ENCODE measurements at places on chromosomes 1 and 21.

DNA sequence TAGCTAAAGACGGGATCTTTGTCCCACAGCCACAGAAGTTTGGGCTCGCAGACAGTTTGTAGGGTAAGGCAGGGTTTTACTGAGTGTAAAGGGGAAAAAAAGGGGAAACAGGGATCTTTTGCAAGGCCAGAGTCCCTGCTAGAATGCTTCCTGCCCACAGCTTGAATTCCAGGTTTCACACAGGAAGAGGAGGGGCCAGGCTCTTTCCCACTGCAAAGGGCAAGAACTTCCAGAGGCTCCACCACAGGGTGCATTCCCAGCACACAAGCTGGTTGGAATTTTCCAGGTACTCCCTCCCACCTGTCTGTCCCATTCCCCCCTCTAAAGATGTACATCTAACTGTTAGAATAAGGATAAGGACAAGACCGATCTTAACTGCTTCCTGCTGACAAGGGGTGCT lies 1126.9 kb downstream of the KCNT2 start:
- DNase-seq, result no peak

- no peak for DNase-seq
These were observed 24.6 kb downstream of the KCNC4 start for GRCh38 chr1:110234691-110235090.

GRCh38 chr21:33027401-33028286 lies 1.9 kb downstream of the OLIG2 start:
- DNase-seq, result no peak

- no peak for DNase-seq
These were observed 27.2 kb upstream of the CAPZB start for GRCh38 chr1:19512545-19512944.

GRCh38 chr1:42368096-42368795 lies 12.3 kb upstream of the RIMKLA start:
- DNase-seq, result no peak

GRCh38 chr1:172145656-172146055 lies 274.8 kb upstream of the C1orf105 start:
- no peak for DNase-seq

DNA sequence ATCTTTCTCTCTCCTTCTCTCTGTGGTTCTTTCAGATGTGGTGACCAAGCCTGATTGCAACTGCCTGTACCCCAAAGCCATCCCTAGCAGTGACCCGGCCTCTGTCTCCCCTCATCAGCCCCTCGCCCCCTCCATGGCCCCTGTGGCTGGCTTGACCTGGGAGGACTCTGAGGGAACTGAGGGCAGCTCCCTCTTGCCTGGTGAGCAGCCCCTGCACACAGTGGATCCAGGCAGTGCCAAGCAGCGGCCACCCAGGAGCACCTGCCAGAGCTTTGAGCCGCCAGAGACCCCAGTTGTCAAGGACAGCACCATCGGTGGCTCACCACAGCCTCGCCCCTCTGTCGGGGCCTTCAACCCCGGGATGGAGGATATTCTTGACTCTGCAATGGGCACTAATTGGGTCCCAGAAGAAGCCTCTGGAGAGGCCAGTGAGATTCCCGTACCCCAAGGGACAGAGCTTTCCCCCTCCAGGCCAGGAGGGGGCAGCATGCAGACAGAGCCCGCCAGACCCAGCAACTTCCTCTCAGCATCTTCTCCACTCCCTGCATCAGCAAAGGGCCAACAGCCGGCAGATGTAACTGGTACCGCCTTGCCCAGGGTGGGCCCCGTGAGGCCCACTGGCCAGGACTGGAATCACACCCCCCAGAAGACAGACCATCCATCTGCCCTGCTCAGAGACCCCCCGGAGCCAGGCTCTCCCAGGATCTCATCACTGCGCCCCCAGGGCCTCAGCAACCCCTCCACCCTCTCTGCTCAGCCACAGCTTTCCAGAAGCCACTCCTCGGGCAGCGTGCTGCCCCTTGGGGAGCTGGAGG lies 12.7 kb downstream of the CSF1 start:
- DNase-seq, result no peak

- DNase-seq, result no peak
These were observed 251.9 kb upstream of the LRRC7 start for GRCh38 chr1:69315823-69316222.

DNA sequence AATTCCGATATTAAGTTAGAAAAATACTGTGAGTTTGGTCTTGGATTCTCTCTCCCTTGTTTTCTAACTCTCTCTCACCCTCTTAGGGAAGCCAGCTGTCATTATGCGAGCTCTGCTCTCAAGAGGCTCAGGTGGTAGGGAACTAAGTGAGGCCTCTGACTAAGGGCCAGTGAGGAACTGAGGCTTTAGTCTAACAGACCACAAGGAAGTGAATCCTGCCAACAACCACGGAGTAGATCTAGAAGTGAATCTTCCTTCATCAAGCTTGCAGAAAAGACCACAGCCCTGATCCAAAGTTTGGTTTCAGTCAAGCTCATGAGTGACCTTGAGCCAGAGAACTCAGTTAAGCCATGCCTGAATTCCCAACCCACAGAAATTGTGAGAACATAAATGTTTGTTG lies 180.1 kb upstream of the PRMT6 start:
- DNase-seq, result no peak

DNA sequence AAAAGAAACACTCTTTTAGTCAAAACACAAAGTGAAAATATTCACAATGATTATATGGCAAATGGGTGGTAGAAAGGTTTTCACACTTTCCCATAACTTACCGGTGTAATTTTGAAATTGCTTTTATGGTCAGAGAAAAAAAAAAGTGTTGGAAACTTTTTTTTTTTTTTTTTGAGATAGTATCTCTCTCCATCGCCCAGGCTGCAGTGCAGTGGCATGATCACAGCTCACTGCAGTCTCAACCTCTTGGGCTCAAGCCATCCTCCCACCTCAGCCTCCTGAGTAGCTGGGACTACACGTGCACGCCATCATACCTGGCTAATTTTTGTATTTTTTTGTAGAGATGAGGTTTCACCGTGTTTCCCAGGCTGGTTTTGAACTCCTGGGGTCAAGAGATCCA lies 3.3 kb downstream of the IFNGR2 start:
- DNase-seq, result no peak

- DNase-seq, result no peak
These were observed 836 bp upstream of the FBLIM1 start for GRCh38 chr1:15757575-15758342.

- no peak for DNase-seq
These were observed 25.9 kb downstream of the KCNA2 start for GRCh38 chr1:110580244-110580643.

DNA sequence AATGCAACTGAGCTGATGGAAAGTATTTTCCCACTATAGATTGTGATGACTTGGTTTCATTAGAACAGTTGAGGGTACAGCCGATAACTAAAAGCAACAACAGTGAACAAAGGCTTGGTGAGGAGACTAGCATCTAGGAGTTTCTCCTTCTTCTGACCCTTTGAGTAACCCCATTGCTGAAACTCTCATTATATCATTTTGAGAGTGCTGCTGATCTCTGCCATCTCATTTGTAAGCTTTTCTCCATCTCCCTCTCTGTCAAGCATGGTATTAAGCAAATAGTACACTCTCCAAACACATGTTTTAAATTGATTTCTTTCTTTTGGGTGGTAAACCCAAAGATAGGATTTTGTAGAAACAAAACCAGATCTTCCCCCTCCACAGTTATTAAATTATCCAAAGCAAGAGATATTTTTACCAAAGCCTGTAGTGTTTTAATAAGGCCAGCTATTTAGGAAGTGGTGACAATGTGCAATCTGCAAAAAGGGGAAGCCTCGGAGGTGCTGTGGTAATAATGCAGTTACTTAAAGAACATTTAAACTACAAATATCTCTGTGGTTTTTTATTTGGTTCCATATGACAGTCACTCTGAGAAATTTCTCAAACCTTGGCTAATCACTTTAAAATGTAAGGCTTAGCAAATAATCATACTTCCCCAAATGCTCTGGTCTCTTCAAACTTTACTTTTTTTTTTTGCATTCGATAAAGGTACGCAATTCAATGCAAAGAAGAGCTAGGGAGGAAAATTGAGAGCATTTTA lies 287.5 kb downstream of the HLX start:
- no peak for DNase-seq

- DNase-seq, result no peak
These were observed 14.0 kb downstream of the DNALI1 start for GRCh38 chr1:37570528-37571334.

DNA sequence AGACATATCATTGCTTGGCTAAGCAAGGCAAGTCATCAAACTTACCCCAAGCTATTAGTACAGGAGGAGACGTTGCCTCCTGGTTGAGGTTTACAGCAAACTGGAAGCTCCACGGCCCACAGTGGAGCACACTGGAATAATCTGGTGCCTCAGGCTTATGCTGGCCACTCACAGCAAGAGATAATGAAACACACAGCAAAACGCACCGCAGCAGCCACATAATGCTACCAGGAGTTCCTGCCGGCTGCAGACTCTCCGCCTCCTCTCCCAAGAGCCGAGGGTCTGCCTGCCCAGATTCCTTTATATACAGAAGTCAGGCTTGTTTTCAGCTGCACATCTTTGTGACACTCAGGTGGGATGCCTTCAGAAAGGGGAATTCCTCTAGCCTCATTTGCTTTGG lies 306 bp downstream of the ZP4 start:
- no peak for DNase-seq

DNA sequence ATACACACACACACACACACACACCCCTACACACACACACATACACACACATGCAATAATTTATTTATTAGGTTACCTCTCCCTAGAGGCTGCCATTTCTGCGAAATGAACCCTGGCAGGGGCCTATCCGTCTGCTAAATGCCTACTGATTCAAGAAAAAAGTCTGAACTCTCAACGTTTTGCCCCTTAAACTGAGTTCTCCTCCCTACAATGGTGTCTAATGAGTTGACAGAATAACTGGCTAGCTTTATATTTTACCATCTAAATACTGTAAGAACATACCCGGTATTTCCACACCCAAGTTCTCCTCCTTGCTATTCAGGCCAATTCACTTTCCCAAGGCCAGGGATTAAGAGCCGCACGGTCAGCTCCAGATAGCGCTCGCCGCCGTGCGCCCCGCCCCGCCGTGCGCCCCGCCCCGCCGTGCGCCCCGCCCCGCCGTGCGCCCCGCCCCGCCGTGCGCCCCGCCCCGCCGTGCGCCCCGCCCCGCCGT lies 339 bp upstream of the RNPC3 start:
- DNase-seq, result no peak

- DNase-seq, result no peak
These were observed 29.1 kb upstream of the CNN3 start for GRCh38 chr1:94955767-94956632.

DNA sequence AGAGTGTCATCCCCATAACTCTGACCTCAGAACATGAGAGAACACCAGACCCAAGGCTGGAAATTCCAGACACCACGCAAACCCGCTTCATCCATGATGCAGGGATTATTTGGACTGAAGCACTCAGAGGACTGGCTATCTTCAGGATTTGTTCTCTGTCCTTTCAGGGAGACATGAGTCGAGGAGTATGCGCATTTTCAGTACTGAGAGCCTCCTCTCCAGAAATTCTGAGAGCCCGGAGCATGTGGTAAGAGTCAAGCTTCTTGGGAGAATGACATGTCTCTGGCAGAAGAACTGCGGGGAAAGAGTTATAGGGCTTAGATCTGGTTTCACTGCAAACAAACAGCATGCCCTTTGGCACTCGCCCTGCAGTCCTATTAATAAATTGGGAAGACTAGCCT lies 6.9 kb downstream of the LAX1 start:
- no peak for DNase-seq

GRCh38 chr1:221035662-221036153 lies 156.5 kb downstream of the HLX start:
- DNase-seq, result no peak

DNA sequence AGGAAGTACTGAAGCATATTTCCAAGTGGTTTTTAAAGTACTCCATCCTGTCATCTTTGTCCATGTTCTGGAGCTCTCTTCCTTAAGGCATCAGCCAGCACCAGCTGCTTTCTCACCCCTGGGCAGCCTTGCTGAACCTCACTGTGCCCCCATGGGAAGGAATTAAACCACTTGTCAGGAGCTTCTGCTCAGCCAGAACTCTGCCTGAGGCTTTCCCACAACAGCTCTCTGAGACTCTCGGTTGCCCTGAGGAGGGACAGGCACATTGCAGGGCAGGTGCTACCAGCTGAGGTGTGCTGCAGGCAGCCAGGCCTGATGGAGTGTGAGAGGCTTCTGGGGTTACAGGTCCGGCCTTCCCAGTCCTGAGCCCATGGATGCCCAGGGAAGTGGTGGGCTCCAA lies 30.9 kb downstream of the FAM163A start:
- no peak for DNase-seq

- no peak for DNase-seq
These were observed 2.7 kb upstream of the F5 start for GRCh38 chr1:169588785-169589485.

DNA sequence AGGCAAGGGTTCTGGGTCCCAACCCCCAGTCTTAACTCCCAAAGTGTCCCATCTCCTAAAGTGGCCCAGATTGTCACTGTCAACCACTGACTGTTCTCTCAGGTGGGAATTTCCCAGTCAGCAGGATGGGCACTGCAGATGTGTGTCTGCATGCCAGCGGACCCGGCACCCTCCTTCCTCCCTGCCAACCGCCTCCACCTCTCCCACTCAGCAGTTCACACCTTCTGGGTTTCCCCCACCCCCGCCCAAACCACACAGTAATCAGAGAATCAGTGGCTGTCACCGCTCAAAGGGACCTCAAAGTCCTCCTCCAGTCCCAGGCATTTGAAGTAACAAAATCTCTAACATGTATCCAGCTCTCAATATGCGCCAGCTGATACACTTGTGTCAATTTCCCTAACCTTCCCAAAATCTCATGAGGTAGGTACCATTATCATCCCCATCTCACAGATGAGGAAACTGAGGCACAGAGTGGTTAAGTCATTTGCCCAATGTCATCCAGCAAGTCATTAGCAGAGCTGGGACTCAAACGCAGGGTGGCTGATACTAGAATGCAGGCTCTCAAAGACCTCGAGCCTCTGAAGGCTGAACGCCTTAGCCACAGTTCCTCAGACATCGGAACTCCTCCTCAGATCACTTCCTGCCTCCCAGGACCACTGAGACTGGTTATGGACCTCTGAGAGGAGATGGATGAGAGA lies 4.8 kb downstream of the RUNX3 start:
- DNase-seq, result peak; percentile 77

DNA sequence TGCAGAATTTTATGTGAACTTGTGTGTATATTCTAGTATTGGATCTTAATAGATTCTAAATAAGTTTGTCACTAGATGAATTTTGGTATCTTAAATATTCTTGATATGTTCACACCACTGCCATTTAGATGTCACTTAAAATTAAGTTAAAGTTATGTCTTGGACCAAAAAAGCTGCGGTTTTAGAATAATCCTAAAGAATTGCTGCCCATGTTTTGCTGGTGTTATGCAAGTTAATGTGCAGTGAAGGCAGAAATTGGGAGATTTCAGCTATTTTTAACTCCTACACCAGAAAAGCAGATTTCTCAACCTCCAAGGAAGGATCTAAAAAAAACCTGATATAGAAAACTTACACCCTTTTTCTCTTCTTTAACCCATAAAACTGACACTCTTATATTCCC lies 757 bp downstream of the ACADM start:
- DNase-seq, result no peak

GRCh38 chr1:110559157-110559556 lies 40.2 kb upstream of the KCNA10 start:
- no peak for DNase-seq

- DNase-seq, result no peak
These were observed 53.2 kb upstream of the SYNC start for GRCh38 chr1:32755810-32756159.

- no peak for DNase-seq
These were observed 11.2 kb upstream of the PLPP3 start for GRCh38 chr1:56590520-56591011.
